ENCODE measurements at places on chromosomes 16 and 17.
A peak's percentile ranks its signal among the peaks of the same experiment; 100 is the strongest.

DNA sequence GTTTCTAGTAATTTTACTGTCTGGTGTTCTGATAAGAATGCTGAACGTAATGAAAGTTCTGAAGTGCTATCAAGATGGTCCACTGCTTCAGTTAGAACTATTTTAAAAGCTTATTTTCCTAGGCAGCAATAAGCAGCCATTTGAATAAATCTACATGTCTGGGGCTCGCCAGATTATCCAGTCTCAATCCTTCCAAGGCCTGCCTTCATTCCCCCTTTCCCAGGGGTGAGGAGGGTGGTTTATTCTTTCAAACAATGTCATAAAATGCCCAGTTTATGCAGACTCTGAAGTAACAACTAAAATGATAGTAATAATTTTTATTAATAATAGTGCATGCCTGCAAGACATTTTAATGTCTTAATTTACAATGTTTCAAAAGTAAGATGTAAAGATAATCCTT, 2.4 kb downstream of the CDH11 start:
- no peak for DNase-seq

DNA sequence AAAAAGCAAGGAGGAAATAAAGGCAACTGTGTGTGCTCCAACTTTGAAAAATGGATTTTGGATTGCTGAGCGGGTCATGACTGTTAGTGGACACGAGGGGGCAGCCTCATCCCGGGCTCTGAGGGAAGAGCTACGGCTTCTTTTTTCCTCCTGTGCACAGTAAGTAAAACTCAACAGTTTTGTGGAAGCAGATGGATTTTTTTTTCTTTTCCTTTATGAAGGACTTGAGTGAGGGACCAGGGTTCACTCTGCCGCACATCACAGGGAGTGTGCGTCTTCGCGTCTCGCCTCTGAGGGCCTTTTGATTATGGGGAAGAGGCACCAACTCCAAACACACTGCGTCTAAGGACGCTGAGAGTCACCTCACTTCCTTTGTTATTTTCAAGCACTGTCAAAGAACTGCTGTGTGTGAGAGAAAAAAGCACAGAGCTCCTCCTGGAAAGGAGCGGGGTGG, 80.3 kb upstream of the GOT2 start:
- DNase-seq: peak; percentile 4

GRCh38 chr16:8096211-8096610, 494.1 kb downstream of the TMEM114 start:
- no peak for DNase-seq

GRCh38 chr17:55783684-55784245, 32.9 kb downstream of the PCTP start:
- no peak for DNase-seq

- peak; percentile 13 for DNase-seq
These were observed 8.9 kb upstream of the TIMP2 start for GRCh38 chr17:78933959-78934568.

DNA sequence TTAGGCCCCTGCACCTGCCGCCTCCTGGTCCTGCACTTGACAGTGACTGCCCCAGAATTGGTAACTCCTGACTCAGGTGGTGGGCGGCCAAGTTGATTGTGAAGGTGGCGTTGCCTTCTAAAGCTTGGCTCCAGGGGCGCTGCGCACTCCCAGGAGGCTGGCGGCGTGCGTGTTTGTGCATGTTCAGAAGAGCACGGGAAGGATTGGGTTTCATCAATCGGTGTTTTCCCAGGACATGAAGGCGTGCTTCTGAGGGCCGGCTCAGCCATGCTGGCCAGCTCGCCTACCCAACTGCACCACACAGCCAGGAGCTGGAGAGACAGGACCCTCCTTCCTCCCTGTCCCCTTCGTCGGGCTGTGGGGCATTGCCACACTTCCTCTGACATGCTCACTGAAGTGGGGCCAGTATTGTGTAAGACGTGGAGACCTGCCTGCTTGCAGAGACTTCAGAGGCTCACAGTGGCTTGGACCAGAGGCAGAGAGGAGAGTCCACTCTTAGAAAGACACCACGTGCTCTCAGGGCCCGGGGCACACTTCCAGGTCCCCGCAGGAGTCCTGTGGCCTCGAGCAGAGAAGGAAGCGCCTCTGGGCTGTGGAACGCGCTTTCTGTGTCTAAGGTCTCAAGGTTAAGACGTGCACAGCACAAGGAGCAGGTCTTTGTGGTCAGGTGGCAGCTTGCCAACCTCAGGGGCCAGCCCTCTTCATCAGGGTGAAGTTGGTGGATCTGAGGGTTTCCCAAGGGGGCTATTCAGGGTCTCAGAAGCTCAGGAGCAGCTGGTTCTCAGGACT, 2.8 kb downstream of the RAB40C start:
- peak; percentile 25 for DNase-seq

- DNase-seq: no peak
These were observed 44.7 kb upstream of the HS3ST3A1 start for GRCh38 chr17:13646411-13646810.

- DNase-seq: no peak
These were observed 8.6 kb upstream of the NUDT16L1 start for GRCh38 chr16:4684763-4685162.

- DNase-seq: peak; percentile 39
These were observed 5.3 kb upstream of the CAVIN1 start for GRCh38 chr17:42428141-42428944.

GRCh38 chr17:80101946-80102663, 724 bp downstream of the GAA start:
- DNase-seq: peak; percentile 32

GRCh38 chr16:27470567-27471431, 68.8 kb downstream of the IL21R start:
- no peak for DNase-seq

GRCh38 chr16:28237754-28238357, 26.1 kb upstream of the XPO6 start:
- DNase-seq: no peak

GRCh38 chr17:7435676-7436555, 681 bp downstream of the TMEM102 start:
- DNase-seq: peak; percentile 45

DNA sequence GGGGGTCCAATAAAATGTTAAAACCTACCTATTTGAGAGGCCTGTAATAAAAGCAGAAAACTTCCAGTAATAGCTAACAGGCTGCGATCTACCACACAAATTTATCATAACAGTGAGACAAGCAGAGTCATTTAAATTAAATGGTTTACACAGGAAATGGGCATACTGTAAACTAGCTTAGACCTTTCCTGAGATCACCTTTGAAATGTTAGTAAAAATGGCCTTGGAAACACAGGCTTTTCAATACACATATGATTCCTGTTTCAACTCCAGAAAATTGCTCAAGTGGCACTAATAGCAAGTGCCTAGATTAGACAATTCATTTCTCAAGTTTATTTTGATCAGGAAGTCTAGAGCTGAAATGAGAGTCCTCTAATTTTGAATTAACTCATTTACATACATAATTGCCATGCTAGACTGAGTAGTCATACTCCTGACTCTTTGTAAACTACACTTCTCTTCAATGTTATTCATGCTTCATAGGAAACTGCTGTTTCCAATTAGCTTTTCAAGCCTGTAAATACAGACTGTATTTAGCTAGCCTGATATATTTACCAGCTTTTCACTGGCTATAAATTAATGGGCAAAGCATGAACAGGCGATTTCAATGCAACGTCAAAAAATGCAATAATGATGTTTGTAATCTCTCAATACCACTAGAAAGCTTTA, 43.3 kb downstream of the PARN start:
- DNase-seq: no peak

Measured in CD4-positive, alpha-beta T cell treated with Interferon gamma for 1 hour (primary cell).